Brain microvascular endothelial cell (primary cell): ENCODE measurements at places on chromosomes 11 and 22.
A peak's percentile ranks its signal among the peaks of the same experiment; 100 is the strongest.

- DNase-seq: no peak
Measured at GRCh38 chr11:11349106-11349825, 3.8 kb downstream of the CSNK2A3 start.

DNA sequence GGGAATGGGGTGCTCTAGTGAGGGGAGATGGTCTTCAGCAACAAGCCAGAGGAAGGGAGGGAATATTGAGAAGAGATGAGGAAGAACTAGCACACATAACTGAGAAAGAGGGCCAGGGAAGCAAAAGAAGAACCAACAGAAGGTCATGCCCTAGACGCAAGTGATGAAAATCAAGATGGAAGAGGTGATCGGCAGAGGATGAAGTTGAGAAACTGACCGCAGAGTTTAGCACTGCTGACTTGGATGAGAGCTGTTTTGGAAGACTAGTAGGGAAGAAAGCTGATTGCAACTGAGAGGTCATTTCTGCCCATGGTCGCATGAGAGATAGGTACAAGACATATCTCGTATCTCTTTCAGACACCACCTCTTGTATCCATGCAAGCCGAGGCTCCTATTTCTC lies 2.9 kb downstream of the SPINDOC start:
- no peak for DNase-seq

DNA sequence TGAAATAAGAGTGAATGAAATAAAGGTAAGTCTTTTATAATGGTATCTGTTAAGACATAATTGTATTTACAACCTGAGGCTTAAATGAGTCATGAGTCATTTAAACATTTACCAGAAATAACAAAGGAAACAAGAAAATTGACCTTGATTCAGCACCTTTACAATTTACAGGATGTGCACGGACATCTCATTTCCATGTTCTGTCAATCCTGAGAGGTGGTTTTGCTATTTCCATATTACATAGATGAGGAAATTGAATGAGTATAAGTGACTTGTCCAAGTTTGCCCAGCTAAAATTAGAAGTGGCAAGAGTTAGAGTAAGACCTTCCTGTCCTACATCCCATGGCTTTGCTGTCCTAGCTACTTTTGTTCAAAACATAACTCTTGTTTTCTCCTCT lies 89.1 kb downstream of the TRIM44 start:
- no peak for DNase-seq

DNA sequence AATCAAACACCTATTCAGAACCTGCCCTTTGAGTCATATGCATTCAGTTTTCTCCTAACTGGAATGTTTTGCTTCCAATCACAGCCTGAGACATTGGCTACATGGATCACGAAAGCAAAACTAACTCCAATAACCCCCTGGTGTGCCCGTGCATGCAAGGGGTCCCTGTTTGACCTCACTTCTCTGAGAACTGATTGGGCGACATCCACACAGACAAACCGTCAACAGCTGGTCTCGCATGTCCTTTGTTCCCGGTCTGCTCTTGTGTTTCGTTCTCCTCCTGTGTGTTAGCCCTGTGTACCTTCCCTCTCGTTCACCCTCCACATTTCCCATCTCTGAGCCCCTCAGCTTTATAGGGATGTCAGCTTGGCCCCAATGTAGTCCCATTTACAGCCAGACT lies 67.2 kb upstream of the TTC12 start:
- DNase-seq: no peak

- DNase-seq: no peak
Measured at GRCh38 chr22:31876156-31876920, 68.0 kb upstream of the YWHAH start.

DNA sequence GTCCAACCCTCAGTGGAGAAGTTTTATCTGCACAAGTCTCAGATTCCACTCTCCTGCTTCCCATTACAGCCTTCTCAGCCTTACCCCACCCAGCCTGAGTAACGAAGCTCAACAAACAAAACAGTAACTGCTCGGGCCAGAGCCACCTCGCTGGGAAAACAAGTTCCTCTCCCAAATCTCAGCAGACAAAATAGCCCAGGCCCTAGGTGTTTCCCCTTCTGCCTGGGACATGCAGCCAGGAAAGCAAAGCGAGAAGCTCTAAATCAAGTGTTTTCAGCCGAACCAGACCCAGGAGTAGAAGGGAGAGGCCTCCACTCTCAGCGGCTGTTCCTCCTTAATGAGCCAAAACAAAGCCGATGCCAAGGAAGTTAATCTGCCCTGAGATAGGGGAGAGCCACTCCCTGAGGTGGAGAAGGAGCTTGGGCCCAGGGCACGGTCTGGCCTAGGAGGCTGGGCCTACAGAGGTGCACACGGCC lies 44.0 kb downstream of the LIF start:
- no peak for DNase-seq

DNA sequence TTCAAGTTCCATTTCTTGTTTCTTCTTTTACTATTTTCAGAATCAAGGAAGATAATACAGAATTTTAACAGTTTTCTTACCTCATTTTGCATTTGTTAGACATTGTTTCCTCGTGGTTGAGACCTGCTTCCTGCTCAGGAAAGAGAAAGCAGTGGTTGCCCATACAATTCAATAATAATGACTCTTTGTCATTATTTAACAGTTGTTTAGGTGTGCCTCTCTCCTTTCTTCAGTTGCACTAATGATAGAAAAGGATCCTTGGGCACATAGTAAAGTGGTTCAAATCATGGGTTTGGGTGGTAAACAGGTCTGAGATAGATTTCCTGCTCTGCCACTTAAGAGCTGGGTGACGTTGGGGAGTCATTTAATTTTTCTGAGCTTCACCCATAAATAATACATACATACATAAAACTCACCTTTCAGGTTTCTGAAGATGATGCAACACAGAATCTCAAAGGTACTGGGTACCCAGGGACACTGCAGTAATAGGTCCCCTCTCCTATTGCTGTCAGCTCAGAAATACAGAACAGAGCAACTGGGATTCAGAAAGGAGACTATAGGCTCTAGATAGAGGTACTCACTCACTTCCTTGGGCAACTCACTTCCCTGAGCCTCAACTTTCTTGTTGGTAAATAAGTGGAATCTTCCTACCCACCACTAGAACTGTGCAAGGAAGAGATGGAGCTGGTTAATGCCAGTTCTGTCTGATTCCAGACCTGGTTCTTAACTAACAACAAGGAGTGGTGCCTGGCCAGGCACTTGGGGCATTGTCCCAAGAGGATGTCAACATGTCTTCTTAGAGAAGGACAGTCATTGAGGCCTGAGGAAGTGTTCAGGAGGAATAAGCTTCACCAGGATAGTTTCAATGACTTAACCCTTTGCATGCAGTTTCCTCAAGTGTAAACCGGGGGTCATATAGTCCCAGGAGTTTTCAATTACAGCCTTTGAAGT lies 34.9 kb downstream of the CD44 start:
- no peak for DNase-seq

DNA sequence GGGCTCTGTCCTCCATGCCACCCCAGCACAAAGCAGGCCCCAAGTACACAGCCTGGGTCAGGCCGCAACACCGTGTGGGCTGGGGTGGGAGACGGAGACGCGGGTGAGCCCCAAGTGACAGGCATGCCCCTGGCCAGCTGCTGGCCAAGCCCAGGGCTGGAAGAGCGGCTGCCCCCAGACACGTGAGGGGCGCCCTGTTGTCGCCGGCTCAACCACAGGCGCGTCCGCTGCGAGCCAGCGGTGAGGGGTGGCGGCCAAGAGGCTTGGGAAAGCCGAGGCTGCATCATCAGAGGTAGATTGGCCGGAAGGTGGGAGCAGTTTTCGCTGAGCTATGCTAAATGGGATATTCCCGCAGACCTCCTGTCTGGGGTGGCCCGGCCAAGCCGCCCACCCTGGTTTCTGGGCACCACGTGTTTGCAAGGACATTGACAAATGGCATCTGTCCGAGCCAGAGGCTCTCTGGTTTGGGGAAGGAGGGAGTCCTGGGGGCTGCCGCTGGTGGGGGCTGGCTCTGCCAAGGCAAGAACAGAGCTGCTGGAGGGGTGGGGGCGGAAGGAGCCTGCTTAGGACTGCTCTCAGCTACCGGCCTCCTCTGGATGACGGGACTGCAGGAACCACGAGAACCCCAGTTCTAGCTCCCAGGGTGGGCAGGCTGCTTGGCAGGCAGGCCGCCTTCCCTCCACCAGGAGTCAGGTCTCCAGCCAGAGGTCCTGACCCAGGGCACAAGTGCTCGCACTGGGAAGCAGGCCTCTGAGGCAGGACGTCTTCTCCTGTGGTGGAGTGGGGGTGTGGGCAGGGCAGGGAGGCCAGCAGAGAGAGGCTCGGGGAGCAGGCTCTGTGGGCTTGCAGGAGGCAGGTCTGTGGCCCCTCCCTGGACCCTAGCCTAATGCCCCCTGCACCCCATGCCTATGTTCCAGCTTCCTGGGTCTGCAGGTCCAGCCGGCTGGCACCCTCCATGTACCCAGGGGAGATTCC lies 552 bp downstream of the PRR33 start:
- no peak for DNase-seq

DNA sequence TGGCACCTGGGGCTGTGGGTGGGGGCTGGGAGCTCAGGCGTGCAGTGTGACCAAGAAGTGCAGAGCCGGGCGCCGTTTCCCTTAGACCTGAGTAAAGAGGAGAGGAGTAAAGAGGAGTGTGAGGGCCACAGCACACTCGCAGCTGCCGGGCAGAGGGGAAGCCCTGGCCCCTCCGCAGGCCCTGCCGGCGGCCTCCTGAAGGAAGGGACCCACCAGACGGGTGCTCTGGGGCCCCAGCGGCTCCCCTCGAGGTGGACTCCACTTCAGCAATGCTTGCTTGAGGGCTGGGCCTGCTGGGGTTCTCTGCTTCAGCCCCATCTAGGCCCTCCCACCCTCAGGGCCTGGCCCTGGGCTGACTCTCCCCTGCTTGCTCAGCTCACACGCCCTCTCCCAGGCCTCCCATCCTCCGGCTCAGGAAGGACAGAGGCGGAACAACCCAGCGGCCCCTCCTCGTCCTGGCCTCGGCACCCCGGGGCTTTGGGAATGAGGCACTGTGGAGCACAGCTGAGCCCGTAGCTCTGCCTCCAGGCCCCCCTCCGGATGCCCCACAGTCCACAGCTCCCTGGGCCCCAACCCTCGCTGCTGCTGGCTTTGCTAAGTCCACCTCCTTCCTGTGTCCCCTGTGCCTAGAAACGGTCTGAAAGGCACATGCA lies 1198.7 kb downstream of the BRD1 start:
- no peak for DNase-seq

DNA sequence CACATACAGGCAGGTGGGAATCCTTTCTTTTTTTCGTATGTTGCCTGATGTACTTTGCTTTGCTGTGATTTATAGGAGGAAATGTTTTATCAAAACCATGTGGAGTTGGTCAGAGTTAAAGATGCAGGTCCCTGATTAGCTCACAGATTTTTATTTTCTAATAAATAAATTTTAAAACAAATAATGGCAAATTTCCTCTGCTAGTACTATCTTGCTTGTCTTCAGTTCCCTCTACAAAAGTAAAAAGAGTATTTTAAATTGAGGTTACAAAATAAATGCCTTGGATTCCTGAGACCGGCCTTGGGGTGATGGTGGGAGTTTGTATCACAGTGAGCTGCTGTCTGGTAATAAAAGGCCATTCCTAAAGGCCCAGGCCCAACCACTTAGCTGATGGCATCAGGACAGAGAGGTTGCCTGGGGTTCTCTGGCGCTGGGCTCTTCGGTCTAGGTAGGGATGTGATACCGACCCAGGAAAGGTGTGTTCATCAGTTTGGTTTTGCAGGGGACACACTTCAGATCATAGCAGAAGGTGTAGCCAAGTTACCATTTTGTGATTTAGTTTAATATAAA lies 129.0 kb downstream of the TBC1D22A start:
- no peak for DNase-seq

- no peak for DNase-seq
Measured at GRCh38 chr11:104343578-104343977, 179.6 kb upstream of the PDGFD start.

GRCh38 chr11:86559311-86559945 lies 113.0 kb downstream of the ME3 start:
- DNase-seq: peak; percentile 94

GRCh38 chr11:100805506-100806199 lies 118.6 kb downstream of the ARHGAP42 start:
- no peak for DNase-seq

- DNase-seq: no peak
Measured at GRCh38 chr11:128689591-128689947, 4.3 kb upstream of the FLI1 start.
